ENCODE measurements at places on chromosomes 4 and X.
A peak's percentile ranks its signal among the peaks of the same experiment; 100 is the strongest.

- DNase-seq = no peak
Observed at GRCh38 chrX:41733939-41734338, 10.0 kb downstream of the GPR82 start.

DNA sequence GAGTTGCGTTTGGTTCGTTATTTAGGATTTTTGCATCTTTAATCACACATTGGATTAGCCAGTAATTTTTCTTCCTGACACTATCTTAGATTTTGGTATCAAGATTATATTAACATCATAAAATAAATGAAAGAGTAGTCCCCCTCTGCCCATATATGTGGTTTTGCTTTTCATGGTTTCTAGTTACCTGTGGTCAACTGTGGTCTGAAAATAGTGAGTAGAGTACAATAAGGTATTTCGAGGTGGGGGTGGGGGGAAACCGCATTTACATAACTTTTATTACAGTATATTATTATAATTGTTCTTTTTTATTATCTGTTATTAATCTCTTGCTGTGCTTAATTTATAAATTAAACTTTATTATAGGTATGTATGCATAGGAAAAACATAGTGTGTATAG is 152.4 kb downstream of the STIM2 start:
- no peak for DNase-seq

DNA sequence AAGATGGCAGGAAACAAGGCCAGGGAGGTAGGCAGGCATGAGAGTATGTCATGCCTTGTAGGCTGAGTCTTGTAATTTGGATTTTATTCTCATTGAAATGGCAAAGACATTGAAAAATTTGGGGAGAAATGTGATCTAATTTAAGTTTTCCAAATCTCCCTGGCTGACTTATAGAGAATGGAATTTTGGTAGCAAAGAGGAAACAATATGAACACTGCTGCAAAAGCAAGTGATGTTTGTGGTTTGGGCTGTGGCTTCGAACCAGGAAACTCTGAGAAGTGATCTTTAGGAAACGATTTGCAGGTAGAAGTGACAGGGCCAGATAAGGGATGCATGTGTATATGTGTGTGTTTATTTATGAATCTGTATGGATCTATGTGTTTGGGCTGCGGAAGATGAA is 35.6 kb downstream of the ARSJ start:
- no peak for DNase-seq

DNA sequence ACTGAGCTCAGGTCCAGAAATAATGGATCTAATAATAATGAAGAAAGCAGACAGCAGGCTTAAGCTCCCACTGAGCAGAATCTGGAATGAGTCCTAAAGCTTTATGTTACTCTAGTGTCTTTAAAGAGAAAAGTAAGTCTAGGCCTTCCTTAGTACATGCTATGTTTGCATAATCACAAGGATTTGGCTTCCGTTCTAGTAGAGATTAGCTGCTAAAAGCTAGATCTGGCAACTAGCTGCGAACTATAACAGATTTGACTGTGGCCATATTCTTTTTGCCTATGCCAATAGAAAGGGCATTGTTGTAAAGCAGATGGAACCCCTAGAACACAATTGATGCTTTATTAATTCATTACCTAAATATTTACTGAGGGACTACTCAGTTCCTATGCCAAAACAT is 19.0 kb downstream of the COX7B2 start:
- no peak for DNase-seq

DNA sequence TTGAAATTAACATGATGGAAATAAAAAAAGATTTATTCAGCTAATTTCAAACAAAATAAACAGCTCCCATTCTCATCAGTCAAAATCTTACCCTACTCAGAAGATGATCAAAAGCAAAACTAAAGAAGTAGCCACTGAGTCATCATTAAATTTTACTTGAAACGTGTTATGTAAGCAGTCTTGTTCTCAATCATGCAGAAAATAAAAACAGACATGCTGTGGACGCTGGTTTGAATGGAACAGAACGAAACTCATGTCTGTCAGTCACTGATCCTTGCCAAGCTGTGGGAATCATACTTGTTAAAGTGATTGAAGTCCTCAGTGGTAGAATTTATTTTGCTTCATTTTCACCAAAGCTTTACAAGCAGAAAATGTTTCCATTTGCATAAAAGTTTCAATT is 77.2 kb upstream of the TLR3 start:
- DNase-seq = no peak

- DNase-seq = no peak
Observed at GRCh38 chr4:24777536-24778463, 17.6 kb upstream of the SOD3 start.

GRCh38 chr4:77263247-77263646 is 106.2 kb downstream of the CCNG2 start:
- no peak for DNase-seq

DNA sequence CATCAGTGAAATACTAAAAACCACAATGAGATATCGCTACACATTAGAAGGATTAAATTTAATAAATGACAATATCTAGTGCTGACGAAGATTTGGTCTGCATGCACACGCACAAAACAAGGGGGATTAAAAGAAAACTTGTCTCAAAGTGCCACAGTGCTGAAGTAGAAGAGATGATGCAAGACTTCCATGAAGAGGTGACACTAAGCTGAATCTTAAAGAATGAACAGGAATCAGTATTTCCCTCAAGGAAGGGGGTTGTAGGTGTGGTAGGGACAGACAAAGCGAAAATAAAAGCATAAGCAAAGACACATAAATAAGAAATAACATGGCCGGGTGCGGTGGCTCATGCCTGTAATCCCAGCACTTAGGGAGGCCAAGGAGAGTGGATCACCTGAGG is 33.5 kb downstream of the CNOT6L start:
- no peak for DNase-seq

DNA sequence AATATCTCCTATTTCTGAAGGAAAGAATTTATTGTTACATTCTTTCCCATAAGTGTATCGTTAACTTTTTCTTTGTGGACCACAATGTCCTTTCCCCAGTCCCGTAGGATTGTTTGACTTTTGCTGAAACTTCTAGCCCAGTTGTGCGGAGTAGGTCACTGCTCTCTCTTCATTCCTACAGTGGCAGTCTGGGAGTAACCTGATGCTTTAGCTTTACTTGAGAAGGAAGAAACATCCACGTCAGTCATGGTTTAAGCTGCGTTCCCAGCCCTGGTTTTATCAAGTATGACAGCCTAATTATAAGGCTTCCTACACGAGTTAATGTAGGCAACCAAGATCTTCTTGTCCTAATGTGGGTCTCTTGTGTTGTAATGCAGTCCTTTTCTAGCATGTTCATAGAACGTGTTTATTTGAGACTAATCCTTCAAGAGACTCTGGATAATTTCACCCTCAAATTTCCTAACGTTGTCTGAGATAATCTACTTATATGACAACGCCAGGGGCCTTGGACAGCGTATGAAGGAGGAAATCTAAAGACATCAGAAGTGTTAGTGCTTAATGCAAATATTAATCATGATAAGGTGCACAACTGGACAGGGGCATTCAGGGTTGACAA is 40.8 kb upstream of the GRPR start:
- no peak for DNase-seq

GRCh38 chr4:52051213-52051614 is at the start of gene SPATA18:
Gene SPATA18 (plus strand): TSS chr4:52051304. CDS start chr4:52051705, 401 bp downstream.
- peak; percentile 47 for DNase-seq

GRCh38 chrX:21661316-21661715 is 3.2 kb upstream of the KLHL34 start:
- DNase-seq = no peak

DNA sequence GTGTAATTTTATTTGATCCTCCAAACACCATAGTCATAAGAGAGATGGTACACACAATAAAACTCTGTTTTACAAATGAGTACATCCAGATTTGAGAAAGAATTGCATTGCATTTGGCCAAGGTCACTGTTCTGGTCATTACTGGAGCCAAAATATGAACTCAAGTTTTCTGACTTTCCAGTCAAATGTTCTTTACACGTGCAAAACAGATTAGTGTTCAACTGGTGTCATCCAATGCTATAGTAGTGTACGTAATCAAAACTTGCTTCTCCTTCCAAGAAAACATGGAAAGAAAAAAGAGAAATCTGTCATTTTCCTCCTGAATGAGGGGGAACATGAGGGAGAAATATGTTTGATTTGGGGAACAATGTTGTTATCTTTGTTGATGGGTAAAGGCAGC is 291.9 kb downstream of the NAF1 start:
- DNase-seq = no peak

DNA sequence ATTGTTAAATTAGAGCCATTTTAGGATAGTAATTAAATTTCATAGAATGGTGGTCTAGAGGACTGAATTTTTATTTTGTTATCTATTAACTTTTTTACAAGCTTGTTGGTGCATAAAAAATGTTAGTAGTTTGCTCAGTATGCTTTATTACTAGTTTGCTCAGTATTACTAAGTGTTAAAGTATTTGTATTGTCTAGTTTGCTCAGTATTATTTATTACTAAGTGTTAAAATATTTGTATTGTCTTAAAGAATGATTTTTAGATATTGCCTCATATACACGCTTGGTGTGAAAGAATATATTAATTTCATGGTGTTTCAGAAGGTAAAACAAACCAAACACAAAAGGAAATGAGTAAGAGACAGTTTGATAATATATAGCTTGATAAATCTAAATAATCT is 268.4 kb upstream of the MAGEB18 start:
- DNase-seq = no peak

GRCh38 chrX:111521169-111521568 is 9.7 kb downstream of the SERTM2 start:
- no peak for DNase-seq

DNA sequence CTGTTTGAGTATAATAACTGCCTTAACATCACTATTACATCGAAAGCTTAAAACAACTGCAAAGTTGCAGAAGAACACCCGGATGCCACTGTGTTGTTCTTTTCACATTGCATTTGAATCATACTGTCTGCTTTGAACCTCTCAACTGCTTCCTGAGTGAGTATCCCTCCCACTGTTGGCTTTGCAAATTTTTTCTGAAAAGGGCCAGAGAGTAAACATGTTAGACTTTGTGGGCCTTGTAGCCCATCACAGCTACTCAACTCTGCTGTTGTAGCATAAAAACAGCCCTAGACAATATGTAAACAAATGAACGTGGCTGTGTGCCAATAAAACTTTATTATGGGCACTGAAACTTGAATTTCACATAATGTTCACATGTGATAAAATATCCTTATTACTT is 76.1 kb downstream of the NSG1 start:
- no peak for DNase-seq

DNA sequence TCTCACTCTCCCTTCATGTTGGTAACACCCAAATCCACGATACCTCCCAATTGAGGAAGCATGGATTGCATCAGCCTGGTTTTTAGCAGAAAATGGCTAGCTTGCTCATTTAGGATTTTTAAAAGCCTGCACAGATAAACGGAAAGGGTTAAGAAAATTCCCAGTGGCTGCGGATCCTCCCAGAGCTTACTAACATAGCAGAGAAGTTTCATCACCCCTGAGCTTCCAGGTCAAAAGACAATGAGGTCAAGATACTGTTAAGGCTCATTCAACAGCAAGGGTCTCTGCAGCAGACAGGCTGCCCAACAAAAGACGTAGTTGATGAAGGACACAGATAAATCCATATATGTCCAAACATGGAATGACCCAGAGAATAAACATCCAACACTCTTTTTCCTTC is 220.2 kb downstream of the ASMT start:
- DNase-seq = peak; percentile 39

- DNase-seq = no peak
Observed at GRCh38 chr4:153154007-153154975, 50.0 kb upstream of the TRIM2 start.

DNA sequence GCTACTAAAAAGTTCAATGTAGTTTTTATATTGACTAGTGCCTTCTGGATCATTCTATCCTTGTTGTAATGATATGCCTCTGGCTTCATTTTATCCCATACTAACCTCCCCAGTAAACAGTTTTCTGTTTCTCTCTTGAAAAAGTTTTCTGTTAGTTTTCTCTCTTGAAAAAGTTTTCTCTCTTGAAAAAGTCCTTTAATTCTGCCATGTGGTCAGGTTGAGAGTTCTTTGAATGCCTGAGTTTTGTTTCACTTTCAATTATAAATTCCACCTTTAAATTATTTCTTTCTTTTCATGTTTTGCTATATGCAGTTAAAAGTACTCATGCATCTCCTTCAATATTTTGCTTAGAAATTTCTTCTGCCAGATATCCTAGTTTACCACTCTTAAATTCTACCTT is 1139.6 kb downstream of the STPG2 start:
- no peak for DNase-seq

- no peak for DNase-seq
Observed at GRCh38 chrX:3142259-3143042, 101.2 kb downstream of the ARSF start.

DNA sequence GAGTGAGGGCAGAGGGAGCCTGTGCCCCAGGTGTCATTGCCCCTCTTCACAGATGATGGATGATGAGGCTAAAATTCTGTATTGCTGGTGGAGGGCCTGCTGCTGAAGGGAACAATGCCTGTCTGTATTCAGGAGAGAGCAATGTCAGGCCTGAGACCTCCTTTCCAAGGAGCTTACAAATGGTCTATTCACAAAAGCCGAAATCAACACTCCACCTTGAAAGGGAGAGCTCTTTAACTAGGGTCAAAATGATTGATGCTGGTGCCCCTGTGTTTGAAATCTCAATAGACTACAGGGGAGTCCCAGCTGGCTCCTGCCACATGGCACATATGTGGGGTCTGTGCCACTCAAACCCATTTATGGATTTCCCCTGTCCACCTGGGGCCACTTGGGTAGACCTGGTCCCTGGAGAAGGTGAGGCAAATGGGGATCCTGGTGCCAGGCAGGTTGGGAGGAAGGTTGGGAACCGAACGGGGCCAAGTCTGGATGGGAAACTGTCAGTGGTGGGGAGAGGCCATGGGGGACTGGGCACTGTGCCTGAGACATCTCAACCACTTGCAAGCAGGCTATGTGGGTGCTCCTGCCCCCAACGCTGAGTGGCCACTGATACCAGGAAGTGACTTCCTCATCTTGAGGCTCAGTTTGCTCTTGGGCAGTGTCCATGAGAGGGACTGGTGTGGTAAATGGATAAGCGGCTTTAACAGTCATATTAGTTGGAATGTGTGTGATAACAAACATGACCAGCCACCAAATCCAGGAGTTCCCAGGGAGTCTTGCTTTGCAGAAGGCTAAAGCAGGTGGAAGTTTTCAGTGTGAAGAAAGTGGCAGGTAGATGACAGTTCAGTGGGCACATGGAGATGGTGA is 223.8 kb upstream of the PSAPL1 start:
- DNase-seq = no peak

DNA sequence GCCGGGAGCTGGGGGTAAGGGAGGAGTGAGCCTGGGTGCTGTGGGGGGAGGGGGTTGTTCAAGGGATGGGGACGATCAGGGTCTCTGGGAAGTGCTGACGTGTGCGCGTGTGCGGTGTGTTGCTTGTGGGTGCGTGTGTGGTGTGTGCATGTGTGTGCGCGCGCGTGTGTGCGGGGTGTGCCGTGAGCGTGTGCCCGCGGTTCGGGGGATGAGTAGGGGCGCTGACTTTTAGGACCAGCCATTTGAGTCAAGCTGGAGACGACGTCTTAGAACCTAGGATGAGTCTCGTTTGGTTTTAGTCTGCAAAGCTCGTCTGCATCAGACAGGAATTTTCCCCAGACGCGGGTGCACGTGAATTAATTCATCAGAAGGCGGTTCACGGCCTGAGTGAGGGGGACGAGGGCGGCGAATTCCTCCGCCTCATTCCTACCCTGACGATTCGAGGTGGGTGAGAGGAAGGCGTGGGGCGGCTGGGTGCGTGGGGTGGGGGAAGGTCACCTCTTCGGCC is 950 bp upstream of the TMEM271 start:
- peak; percentile 48 for DNase-seq
